Psoas muscle (tissue), 8 donors: ENCODE measurements at places on chromosomes 5 and 9. TPM values are rescaled to one million over a fixed set of nuclear protein-coding genes. Genes with fewer than 3 reads are reported as not detected.
A peak's percentile ranks its signal among the peaks of the same experiment; 100 is the strongest.

SLC4A9 gene
- total RNA-seq = not detected

DNA sequence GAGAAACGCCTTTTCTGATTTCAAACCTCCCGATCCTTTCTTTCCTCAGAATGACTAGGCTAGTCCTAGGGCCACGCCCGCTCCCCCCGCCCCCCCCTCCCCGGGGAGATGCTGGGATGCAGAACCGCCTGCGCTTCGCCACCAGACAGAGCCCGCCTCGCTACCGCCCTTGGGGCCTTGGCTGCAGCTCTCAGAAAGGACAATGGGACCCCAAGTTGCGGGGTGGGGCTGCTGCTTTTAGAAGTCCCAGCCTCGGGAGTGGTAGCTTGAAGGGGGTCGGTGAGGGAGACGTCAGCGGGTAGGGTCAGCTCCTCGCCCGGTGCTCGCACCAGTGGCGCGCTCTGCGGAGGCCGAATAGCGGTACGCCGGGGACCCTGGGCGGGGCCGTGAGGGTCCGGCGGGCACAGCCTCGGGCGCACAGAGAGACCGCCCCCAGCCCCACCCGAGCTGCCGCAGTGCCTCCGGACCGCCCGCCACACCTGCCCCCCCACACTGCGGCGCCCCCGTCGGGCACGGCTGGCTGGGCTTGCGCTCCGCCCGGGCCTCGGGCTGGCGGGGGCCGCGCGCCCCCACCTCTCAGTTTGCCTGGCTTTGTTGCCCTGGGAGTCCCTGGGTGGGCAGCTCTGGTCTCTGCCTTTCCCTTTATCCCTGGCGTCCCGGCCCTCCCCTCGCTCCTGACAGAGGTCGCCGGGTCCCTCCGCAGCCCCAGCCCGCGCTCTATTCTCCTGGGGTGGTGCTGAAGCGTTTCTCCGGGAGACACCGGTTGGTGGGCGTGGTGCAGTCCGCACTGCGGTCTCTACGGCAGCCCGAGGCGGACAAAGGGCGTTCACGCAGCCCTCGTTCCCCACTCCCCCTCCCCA lies 1.2 kb downstream of the MAP1B start:
- peak; percentile 87 for DNase-seq

QRFP gene
- not detected for total RNA-seq

APBA1 gene
- total RNA-seq = 0.86 TPM

DNA sequence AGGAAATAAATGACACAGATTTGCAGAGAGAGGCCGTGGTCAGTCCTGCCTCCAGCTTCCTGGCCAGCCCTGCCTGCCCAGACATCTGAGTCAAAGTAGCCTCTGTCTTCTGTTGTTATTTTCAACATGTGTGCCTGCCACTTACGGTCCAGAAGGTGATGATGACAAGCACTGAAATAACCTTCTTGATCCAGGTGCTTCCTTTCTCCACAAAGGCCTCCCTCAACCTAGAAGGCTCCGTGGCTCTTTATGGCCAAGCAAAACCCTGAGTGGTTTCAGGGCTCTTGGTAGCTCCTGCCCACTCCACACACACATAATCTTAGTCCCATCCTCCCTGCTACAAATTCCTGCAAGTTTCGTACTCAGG lies 34.1 kb upstream of the SLC6A19 start:
- no peak for DNase-seq

- no peak for DNase-seq
Measured at GRCh38 chr5:143653256-143653655, 158.7 kb upstream of the HMHB1 start.

- DNase-seq = no peak
Measured at GRCh38 chr9:103474156-103474555, 479.0 kb downstream of the CYLC2 start.
